Left lung (tissue), 14 donors: ENCODE measurements at places on chromosomes 3 and 15.

DNA sequence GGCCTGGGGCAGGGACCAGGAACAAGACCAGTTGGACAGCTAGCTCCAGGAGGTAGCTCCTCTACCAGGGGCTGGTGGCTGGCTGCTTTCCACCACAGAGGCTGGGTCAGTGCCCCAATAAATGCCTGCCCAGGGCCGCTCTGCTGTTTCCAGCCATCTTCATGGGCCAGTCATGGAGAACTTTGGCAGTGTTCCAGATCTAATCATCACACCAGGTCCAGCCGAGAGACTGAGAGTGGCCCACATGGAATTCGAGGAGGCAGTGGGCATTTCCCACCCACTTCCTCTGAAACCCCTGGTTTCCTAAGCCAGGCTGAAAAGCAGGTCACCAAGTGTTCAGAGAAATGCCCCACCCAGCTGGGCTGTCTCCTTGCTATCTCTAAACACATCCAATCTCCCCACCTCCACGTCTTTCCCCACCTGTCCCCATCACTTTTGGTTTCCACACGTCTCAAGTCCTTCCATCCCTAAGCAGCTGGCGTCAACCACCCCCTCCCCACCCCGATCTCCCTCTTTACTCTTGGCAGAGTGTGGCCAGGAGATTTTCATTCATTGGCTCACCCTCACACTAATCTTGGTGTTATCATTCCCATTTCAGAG, 190.0 kb upstream of the LINGO1 start:
- DNase-seq: no peak

GRCh38 chr3:184827572-184827971, 15.6 kb downstream of the VPS8 start:
- DNase-seq: no peak

DNA sequence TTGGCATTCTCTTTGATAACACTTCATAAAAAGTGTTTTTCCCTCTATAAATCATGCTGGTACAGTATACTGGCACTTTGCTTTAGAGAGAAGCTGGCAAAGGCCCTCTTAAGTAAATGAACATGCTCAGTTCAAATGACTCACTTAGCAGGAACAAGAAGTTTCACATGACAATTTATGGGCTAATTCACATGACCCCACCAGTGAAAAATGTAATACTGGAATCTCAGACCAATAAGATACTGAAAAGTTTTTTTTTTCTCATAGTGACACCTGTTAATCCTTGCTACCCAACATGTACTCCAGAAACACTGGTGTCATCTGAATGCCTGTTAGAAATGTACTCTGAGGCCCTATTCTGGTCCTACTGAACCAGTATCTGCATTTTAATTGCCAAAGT, 13.9 kb downstream of the BTBD1 start:
- DNase-seq: no peak

GRCh38 chr3:74624301-74624700, 9.8 kb upstream of the CNTN3 start:
- no peak for DNase-seq

DNA sequence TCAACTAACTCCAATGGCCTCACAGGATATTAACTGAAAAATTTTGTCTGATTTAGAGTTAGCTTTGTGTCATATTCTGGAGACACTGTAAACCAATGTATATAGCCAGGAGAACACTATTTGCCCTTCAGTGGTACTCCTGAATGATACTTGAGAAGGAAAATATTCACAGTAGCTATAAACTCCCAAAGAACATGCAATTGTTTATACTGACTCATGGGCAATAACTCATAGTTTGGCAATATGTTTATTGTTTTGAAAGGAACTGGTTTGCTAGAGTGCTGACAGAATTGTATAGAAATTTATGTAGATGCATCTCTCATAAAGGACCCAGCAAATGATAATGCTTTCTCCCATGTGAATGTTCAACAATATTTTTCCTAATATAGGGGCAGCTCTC, 537.6 kb downstream of the PLOD2 start:
- no peak for DNase-seq

DNA sequence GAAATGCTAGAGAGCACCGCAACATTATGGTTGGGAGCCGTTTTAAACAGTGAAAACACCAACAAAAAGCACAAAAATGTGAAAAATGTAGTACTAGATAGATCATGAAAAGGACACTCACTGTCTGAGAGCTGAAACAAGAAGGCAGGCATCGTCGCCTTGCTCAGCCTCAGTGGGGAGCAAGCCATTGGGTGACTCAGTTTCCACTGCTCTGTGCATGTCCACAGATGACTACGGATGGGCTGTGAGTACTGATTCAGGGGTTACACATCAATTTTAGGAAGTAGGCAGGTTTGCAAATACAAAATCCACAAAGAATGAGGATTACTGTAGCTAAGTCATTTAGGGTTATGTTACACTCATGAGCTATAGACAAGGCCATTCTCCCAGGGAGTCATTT, 10.8 kb downstream of the NOX5 start:
- DNase-seq: no peak

DNA sequence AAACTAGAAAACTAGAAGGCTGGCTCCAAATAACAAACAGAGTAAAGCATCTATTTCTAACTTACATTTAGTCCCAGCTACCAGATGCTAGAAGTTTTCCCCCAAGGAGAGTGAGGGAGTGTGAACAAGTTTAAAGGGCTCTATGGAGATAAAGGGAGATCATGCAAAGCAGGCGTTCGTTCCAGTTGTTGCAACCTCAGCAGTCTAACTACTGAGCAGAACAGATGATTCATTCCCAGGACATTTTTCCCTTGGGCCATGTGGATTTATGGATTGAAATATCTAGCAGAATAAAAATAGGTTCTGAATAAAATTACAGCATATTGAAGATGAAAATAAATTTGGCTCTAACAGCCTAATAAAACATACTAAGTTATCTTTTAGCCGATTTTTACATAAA, 154.8 kb upstream of the TTC14 start:
- no peak for DNase-seq

DNA sequence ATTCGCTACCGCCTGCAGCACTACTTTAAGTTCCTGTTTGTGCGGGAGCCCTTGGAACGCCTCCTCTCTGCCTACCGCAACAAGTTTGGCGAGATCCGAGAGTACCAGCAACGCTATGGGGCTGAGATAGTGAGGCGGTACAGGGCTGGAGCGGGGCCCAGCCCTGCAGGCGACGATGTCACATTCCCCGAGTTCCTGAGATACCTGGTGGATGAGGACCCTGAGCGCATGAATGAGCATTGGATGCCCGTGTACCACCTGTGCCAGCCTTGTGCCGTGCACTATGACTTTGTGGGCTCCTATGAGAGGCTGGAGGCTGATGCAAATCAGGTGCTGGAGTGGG, 995 bp downstream of the CHST14 start:
- DNase-seq: no peak

DNA sequence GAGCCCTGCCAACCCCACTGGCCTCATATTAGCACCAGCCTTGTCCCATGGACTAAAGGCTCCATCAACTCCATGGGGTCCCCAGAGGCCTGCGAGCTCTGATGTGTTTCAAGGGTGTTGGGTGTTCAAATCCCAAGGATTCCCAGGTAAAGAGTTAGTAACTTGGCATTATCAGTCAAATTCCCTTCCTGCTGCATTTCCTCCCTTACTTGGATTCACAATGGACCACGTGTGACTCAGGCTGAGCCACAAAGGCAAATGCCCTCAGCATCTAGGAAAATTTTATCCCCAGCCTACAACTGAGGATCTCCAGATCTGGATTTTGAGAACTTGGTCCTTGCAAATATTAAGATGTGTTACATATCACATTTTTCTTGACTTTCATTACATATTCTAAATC, 58.8 kb downstream of the GADL1 start:
- DNase-seq: no peak

GRCh38 chr3:172391592-172392302, 56.5 kb downstream of the GHSR start:
- peak; percentile 14 for DNase-seq

DNA sequence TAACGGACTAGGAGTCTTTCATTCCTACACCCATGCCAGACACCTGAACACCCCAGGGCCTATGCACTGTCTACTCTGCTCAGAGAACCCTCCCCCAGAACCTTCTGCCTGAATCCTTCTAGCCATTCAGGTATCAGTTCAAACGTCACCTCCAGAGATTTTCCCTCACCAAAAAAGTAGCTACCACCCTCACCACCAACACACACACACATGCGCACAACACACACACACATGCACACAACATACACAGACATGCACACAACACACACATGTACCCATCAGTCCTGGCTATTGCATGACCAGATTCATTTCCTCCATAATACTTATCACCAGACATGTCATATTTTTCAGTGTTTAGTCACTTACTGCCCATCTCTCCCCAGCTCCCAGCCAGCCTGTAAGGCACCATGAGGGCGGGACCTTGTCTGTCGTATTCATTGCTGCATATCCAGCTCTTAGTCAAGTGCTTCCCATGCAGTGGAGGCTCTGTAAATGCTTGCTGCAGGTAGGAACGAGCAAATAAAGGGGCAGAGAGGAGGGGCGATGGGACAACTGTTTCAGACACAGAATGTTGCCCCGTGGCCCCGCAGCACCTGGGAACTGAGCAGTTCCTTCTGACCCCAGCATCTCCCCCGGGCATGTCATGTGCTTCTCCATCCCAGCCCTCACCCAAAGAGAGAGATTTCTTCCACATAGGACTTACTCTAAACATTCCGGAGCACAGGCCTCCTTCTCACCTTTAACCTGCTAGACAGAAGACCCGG, 29.2 kb downstream of the XXYLT1 start:
- DNase-seq: peak; percentile 26
